Tongue (tissue), 3 donors: ENCODE measurements at places on chromosomes 1 and 21.

DNA sequence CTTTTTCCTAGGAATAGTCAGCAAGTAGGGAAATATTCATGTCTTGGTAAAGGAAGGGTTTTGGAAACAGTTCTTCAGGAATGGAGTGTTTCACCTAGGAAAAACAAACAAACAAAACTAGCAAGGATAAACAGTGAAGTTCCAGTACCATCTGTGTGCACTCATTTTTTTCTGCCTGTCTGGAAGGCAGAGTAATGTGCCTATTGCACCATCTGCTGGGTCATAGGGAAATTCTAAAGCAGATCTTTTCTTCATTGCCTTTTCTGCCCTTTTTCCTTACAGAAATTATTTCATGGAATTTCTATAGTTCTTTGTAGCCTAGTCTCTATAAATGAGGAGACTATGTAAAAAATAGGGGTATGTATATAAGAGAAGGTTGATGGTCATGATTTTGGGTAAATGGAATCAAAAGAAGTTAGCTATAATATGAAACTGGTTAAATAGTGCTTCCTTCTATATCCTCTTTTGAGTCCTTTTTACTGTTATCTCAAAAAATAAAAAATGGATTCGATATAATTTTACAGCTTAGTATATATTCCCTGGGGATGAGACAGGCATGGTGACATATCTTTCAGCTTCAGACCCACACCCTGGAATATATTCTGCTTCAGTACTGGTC, 3.4 kb upstream of the HRNR start:
- peak; percentile 3 for DNase-seq

DNA sequence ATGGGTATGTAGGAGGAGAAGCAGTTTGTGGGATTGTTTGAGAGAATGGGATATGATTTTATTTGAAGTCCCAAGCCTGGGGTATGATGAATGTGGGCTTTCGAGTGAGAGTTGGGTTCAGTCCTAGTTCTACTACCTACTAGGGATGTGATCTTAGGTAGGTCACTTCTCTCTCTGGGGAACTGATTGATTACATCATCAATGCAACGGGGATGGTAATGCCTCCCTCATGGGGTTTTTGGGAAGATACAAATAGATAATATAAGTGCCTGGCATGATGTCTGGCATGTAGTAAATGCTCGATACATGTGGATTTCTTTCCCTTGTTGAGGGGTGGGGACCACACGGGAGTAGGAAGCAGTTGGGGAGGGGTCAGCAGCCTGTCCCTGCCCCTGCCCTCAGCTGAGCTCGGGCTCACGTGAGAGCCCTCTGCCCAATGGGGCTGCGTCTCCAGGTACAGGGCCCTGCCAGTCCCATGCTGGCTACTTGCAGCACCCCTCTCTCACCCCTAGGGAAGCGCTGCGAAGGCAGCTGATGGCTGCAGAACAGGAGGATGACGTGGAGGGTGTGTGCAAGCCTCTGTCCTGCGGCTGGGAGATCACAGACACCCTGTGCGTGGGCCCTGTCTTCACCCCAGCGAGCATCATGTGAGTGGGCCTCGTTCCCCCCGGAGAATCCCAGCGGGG, 38.7 kb downstream of the AZIN2 start:
- no peak for DNase-seq

DNA sequence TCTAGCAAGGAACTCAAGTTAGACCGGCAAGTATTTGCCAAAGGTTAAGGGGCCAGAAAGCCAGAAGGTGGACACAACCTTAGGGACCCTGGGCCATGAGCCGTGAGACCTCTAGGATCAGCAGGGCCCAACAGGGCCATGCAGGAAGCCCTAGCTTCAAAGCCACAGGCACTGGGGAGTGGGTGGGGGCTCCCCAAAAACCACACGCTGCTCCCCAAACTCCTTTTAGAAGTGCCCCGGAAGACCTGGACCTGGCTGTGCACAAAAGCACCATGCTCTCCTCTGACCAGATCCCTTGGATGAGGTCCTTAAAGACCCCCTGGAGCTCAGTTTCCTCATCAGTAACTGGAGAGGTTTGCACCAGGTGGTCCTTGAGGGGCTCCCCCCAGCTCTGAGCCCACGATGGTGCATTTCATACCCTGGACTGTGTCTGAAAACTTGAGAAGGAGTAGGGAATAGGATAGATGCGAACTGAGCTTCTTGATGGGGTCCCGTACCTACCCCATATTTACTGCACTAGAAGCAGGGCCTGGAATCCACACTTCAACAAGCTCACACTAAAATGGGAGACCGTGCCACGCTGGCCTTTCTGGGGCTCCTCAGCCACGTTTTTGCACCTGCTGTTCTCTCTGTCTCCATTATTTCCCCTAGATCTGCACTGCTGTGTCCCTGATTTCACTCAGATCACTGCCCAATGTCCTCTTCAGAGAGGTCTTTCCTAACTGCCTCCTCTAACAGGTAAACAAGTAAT, 40.6 kb upstream of the LBR start:
- no peak for DNase-seq

DNA sequence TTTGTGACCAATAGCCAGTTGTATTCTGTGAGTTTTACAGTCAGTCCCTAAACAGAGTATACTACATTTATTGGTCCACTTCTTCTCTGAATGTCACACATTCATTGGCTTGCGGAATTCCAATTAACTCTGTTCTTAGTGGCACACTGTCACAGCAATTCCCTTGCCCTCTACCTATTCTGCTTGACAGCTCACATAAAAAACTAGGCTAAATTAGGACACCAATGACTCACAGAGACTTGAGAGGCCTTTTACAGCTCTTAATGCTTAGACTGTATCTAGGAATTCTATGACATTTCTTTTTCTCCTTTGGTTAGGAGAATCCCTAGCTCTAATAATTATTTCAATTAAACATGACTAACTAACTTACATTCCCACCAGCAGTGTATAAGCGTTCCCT, 104.1 kb downstream of the NEGR1 start:
- DNase-seq = no peak

DNA sequence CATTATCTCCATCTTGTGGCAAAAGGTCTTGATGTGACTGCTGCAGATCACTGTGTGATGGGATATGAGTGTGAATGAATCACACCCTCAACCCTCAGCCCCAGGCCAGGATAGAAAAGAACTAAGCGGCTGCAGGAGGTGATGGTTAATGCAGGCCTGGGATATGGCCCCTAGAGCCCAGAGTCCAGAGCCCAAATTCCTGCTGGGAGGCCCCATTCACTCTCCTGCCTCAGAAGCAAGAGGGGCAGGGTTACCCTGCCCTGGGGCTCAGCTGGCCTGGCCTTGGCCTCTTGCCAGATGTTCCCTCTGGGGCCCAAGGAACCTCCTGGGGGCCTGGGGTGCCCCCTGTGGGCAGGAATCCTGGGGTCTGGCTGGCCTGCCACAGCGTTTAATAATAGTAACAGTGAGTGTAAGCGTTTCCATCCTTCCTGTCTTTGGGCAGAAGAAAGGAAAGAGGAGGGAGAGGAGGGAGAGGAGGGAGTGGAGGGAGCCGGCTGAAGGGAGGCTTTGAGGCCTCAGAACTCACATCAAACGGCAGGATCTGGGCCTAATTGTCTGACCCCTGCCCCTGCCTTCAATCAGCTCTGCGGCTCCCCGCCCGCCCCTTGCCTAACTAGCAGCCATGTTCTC, 26.2 kb downstream of the DMAP1 start:
- peak; percentile 63 for DNase-seq

DNA sequence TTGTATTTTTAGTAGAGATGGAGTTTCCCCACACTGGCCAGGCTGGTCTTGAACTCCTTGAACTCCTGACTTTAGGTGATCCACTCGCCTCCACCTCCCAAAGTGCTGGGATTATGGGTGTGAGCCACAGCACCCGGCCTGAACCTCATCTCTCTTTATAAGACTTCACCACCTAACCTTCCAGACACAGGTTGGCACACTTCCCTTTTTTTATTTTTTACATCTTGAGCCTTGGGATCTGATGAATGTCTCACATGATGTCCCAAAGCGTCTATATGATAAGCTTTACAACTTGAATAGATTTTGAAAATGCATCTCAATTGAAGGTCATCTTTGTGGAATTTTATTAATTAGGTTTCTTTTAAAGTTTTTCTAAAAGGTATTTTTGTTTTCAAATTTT, 172.4 kb upstream of the IVNS1ABP start:
- no peak for DNase-seq

GRCh38 chr1:51301844-51302162, 28.6 kb downstream of the TTC39A start:
- DNase-seq = no peak
